Naive thymus-derived CD8-positive, alpha-beta T cell (primary cell): ENCODE measurements at places on chromosomes 5 and 9. TPM values are rescaled to one million over a fixed set of nuclear protein-coding genes. Genes with fewer than 3 reads are reported as not detected.

The KIF20A gene
- total RNA-seq: not detected

The RAB3C gene
- not detected for total RNA-seq

The CORO2A gene
- total RNA-seq: 10.8 TPM

The OSMR gene
- total RNA-seq: not detected

The CNTLN gene
- total RNA-seq: not detected

The PCDHB1 gene
- not detected for total RNA-seq

The NXNL2 gene
- not detected for total RNA-seq

The FBLL1 gene
- total RNA-seq: not detected

The TAF11L12 gene
- total RNA-seq: not detected

The SH3RF2 gene
- not detected for total RNA-seq

The PCDHA1 gene
- not detected for total RNA-seq

The INSL4 gene
- total RNA-seq: not detected

The AQP3 gene
- total RNA-seq: 72.8 TPM

The HSPB3 gene
- total RNA-seq: not detected

The PCDHGB5 gene
- total RNA-seq: 0.33 TPM

The KIAA1958 gene
- total RNA-seq: 11.5 TPM

The FABP6 gene
- not detected for total RNA-seq

The CATSPER3 gene
- total RNA-seq: 0.80 TPM

The CEP72 gene
- 27.5 TPM for total RNA-seq

The TEX48 gene
- total RNA-seq: not detected

The MOB3B gene
- 0.73 TPM for total RNA-seq

The LCN6 gene
- total RNA-seq: not detected

The SPATA31E1 gene
- not detected for total RNA-seq

The PGM5 gene
- total RNA-seq: not detected

The DBH gene
- total RNA-seq: not detected

The MTREX gene
- 69.2 TPM for total RNA-seq

The EQTN gene
- not detected for total RNA-seq

The SPAG8 gene
- total RNA-seq: 7.0 TPM

The HTR1A gene
- total RNA-seq: not detected

The EMB gene
- total RNA-seq: 195 TPM

The PKD2L2 gene
- total RNA-seq: not detected

The SPINK7 gene
- not detected for total RNA-seq

The DMRT3 gene
- total RNA-seq: not detected

The HSPA4 gene
- total RNA-seq: 73.3 TPM

The ADGRV1 gene
- 0.13 TPM for total RNA-seq

The ARID3C gene
- 0.27 TPM for total RNA-seq

The ADAMTS12 gene
- total RNA-seq: not detected
